GM04503 (cell line): ENCODE measurements at places on chromosomes 5 and 9.

GRCh38 chr5:159133041-159133741, 33.5 kb upstream of the EBF1 start:
- DNase-seq, result peak; percentile 65

DNA sequence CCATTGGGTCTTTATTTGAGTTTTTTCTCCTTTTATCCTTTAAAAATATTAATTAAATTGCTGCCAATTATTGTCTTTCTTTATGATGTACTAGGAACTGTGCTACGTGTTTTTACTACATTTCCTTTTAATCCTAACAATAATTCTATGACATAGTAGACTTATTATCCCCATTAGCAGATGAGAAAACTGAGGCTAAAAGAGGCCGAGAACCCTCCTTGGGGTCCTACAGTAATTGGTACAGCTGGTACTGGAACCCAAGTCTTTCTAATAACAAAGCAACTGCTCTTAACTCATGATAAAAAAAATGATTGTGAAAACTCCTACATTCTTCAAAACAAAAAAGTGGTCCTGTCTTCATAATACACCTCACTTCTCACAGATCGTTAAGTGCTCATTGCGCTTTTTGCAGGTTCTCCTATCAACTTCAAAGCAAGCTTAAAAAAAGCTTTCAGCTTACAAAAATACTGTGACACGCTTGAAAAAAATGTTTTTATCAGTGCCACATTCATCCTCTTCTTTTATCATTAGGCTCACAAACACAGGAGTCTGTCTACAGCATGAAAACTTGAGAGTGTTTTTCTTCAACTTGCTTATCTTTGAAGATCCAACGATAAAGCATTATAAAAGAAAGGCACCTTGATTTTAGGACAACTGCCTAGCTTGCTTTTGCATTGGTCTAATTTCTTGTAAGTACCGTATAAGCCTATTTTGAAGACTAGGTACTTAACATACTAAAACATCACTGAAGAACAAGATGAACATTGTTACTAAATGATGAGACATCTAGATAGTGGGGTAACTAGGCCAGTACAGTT, 32.4 kb downstream of the FYB1 start:
- no peak for DNase-seq

- DNase-seq, result no peak
These were observed 1046.5 kb upstream of the ARRDC3 start for GRCh38 chr5:92429646-92430045.

DNA sequence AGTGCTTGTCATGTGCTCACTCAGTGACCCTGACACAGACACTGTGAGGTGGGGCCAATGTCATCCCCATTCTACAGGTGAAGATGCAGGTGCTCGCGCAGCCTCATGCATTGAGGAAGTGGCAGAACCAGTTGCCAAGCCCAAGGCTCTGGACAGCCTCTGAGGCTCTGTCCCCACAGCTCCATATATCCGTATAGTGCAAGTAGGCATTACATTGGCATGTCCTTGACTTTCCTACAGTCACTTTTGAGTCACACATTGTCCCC, 58.8 kb upstream of the ANGPTL2 start:
- DNase-seq, result no peak

DNA sequence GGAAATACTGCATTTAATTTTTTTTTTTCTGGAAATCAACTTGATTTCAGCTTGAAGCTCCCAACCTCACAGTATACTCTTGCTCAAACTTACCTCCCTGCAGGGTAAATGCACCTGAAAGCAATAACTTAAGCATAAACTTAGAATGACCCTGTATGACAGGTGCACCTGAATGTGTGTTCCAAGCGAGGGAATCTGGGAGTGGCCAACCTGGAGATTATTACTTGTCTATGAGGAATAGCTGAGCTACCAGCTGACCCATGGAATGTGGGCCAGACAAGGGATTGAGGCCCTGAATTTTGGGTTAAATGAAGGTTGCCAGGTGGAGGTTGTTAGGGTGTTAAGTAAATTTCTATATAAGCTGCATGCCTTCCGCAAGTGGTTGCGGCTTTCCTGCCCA, 140.6 kb downstream of the OSTF1 start:
- no peak for DNase-seq

GRCh38 chr9:91106415-91107081, 255.2 kb downstream of the AUH start:
- DNase-seq, result no peak

- no peak for DNase-seq
These were observed 491.5 kb upstream of the TUSC1 start for GRCh38 chr9:26169708-26170107.

- peak; percentile 37 for DNase-seq
These were observed at the start of gene MSANTD3 for GRCh38 chr9:100426530-100427365. MSANTD3 (plus strand) TSS chr9:100427143; CDS start chr9:100441939, 14,796 bp downstream.

DNA sequence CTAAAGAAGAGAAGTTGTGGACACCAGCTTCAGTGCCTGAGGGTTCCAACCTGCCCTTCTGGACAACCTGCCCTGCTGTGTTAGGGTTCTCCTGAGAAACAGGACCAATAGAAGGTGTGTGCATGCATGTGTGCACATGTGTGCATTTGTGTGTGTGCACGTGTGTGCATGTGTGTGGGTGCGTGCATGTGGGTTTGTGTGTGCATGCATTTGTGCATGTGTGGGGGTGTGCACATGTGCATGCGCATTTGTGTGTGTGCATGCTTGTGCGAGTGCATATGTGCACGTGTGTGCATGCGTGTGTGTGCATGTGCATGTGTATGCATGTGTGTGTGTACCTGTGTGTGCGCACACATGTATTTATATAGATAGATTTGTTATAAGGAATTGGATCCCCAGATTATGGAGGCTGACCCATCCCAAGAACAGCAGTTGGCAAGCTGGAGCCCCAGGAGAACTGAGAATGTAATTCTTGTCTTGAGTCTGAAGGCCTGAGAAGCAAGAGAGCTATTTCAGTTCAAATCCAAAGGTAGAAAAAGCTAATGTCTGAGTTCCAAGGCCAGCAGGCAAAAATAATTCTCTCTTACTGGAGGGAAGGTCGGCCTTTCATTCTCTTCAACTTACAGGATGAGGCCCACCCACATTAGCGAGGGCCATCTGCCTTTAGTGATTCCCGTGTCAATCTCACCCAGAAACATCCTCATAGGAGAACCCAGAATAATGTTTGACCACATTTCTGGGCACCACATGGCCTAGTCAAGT, 62.9 kb upstream of the SYNPO start:
- no peak for DNase-seq
